ENCODE measurements at places on chromosomes 7 and 10.

- no peak for DNase-seq
Measured at GRCh38 chr7:70599446-70600190, 532.3 kb upstream of the GALNT17 start.

GRCh38 chr10:7583626-7584025, 83.1 kb downstream of the ITIH5 start:
- DNase-seq: no peak

DNA sequence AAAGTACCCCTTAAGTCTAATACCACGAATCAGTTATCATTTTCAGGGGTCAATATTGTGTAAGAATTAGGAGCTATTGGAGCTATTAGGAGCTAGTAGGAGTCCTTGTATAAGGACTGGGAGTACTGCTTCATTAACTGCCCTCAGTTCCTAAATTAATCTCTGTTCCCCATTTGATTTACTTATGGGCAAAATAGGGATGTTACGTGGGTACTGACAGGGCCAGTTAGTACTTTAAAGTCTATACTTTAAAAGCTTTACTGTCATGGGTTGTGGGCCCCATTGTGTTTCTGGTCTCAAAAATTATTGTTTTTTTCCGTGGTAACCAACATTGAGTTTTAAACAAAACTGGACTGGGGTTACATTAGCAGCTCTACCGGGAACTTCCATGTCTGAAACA, 60.3 kb downstream of the PRKAR2B start:
- no peak for DNase-seq

DNA sequence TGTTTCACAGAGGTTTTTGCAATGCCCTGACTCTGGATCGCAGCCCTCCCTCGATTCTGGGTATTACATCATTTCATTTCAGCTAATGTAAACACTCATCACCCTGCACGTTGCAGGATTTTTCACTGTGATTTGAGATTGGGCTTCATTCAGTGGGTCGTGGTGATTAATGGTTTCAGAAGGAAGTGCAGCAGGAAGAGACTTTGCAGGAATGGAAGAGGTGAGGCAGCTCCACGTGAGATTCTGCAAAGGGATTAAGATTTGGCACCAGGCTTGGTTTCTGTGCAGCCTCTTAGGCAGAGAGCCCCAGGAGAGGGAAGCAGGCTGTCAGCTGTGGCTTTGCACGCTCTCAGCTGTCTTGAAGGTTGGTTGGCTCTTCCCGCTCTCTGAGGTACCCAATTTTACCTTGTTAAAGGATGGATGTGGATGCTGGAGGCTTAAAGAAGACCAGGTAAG, 95.2 kb downstream of the PLCE1 start:
- DNase-seq: no peak

- DNase-seq: no peak
Measured at GRCh38 chr7:149320313-149321124, 58.5 kb downstream of the ZNF783 start.

DNA sequence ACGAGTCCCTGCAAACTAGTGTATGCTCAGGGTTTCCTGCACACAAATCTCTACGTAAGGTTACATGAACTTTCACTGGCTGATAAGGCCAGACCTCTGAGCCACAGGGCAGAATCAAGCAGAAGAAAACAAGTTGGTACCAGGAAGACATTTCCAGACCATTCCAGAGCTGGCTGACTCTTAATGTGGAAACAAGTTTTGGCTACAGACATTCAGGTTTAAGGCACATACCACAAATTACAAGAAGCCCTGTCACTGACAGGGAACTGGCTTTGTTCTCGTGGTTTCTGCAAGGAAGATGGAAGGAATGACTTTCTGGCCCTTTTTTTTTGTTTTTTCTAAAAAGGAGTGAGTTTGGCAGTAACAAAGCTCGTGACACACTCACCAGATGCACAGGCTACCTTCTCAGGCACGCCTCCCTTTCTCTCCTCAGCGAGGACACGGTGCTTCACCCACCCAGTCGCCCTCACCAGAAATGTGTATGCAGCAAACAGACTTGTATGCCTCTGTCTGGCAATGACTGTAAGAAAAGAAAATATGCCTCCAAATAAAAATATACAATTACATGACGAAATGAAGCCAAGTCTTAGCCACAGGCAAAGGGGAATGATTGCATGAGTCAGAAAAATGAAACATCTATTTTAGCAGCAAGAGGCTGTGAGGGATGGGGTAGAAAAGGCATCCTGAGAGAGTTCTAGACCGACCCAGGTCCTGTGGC, 22.6 kb downstream of the PLAC9 start:
- no peak for DNase-seq

DNA sequence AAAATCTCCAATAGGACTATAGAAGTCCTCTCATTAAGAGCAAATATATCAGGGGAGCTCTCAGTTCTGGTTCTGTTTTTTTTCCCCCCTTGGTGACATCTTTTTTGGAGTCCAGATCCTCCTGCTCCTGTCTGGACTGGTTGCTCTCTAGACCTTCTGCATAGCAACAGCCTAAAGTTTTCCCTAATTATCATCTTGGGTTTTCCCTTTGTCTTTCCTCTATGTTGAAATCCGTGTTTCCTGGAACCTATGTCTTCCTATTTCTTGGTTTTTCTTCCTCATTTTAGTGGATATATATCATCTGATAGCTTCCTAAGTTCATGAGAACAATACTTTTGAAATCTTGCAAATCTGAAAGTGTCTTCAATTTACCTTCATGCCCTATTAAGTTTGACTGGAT, 29.7 kb upstream of the MTERF1 start:
- no peak for DNase-seq

GRCh38 chr10:79344502-79345195, 2.6 kb upstream of the PPIF start:
- DNase-seq: no peak

DNA sequence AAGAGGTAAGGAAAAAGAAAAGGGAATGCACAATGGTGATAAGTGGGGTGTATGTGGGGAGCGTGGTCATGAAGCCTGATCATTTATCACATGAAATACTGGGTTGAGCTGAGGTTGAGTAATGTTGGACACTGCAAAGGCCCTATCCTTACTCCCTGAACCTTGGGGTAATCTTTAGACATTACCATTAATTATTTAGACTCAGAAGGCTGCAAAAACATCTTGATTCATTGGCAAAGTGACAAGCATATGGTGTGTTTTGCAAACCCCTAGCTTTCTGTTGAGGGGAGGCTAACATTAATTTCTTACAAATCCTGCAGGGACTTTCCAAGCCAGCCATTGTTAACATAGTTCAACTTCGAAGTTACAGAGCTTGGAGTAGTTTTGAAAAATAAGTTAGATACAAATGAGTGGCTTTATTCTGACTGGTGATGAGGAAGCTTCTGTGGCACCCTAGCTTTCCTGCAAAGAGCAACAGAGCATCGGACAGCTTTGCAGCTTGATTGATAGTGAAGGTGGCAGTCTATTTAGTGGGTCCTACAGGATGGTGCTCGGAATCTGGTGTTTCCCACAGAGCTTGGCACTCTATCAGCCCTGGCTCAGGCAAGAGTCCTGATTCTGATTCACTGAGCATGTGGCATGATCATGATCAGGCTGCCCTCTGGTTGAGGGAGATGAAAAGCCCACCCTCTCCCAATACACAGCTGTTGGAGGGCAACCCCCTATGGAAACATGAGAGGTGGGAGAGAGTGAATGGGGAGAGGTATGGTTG, 153.7 kb upstream of the NPVF start:
- DNase-seq: no peak

GRCh38 chr7:119397156-119397555, 875.8 kb upstream of the KCND2 start:
- DNase-seq: no peak

DNA sequence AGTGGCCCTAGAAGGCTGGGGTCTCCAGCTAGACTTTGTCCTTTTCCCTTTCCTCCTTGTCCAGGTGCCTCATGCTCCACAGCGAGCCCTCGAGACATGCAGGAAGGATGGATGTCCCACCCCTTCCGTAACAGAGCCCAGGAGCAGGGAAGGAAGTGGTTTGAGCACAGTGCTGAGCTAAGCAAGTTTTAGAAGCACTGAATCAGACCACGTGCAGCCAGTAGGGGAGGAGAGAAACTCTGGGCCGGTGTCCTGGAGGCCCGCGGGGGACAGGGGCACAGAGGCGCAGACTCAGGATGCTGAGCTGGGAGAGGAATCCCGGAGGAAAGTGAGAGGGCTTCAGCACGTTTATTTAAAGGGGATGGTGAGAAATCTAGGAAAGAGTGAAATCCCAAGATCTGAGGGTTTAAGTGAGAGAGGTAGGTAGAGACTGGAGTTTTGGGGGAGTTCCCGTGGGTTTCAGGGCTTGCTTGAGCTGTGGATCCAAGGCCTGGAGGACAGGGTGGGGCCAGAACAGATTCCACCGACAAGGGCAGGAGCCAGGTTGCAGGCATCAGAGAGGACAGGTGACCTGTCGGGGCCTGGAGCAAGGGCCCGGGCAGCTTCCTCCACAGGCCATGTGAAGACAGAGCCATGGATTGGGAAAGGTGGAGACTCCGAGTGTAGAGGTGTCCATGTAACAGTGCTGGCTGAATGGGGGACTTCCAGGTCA, 4.4 kb upstream of the IRF5 start:
- no peak for DNase-seq

GRCh38 chr7:92674379-92674778, 84.2 kb upstream of the FAM133B start:
- DNase-seq: no peak

- DNase-seq: no peak
Measured at GRCh38 chr7:2437537-2438148, 34.2 kb downstream of the CHST12 start.

DNA sequence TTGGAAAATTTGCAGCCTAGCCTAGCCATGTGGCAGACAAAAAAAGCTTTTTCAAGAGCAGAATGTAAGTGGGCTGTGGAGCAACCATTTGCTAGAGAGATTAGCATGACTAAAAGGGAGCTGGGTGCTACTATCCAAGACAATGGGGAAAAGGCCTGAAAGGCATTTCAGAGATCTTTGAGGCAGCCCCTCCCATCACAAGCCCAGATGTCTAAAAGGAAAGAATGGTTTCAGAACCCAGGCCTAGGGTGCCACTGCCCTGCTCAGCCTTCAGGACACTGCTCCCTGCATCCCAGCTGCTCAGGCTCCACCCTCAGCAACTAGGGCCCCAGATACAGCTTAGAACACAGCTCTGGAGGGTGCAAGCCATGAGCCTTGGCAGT, 24.7 kb downstream of the PNLIPRP3 start:
- DNase-seq: no peak

- DNase-seq: no peak
Measured at GRCh38 chr10:63125459-63125858, 7.7 kb upstream of the NRBF2 start.

DNA sequence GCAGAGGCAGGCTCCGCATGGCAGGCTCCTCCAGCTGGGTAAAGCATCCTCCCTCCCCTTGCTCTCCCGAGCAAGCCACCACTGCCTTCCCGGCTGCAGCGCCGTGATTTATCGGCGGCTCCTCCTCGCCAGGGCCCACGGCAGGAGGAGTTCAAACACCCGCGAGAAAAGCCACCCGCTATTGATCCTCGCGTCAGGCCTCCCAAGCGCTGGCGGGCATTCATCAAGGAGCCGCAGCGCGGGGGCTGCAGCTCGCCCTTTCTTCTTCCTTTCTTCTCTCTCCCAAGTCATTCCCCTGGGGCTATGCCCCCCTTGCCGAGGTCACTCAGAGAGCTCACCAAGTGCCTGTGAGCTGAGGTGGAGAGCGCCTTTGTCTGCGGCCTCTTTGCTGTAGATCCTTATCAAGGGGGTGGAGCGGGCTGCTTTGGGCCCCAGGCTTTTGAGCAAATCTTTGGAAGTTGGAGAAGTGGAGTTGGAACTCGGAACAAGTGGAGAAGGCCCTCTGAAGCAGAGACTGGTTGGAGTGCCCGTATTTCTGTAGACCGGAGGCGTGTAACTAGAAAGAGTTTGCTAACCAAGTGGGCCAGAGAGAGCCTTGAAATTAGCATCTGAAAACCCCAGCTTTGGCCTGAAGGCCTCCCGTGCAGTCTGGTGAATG, 107.2 kb upstream of the PPIF start:
- no peak for DNase-seq

GRCh38 chr10:12839941-12840611, 161.4 kb downstream of the CCDC3 start:
- no peak for DNase-seq

DNA sequence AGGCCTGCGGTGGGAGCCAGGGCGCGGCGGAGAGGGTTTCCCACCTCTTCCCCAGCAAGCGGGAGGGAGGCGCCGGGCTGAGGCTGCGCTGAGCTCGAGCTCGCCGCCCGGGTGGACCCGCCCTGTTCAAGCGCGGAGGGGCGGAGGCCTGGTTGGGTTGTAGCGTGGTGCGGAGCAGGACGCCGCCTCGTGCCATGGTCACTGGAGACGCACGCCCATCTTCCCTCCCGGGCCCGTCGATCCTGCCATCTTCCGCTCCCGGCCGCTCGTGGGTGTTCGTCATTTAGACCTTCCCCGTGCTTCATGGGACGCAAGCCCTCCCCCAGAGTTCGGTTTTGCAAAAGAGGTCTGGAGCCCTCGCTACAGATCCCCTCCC, 9.3 kb upstream of the EN2 start:
- peak; percentile 91 for DNase-seq

- no peak for DNase-seq
Measured at GRCh38 chr10:13891128-13892000, 304.6 kb downstream of the PRPF18 start.

DNA sequence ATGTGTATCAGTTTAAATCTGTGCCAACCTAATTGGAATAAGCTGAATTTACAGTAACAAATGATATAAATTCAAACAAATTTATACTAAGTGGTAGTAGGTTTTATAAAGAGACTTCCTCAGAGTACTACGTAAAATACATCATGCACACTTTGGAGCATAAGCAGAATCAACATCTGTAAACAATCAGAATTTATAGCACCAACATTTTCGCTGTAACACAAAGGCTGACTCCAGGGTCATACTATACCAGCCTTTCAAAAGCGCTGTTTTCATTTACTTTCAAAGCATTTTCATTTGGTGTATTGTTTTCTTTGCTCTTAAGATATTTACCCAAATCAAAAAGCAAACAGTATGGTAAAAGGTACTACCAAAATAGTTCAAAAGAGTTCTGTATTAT, 29.3 kb upstream of the TMEM168 start:
- no peak for DNase-seq

- DNase-seq: no peak
Measured at GRCh38 chr10:132404169-132404880, 7.3 kb downstream of the PWWP2B start.

DNA sequence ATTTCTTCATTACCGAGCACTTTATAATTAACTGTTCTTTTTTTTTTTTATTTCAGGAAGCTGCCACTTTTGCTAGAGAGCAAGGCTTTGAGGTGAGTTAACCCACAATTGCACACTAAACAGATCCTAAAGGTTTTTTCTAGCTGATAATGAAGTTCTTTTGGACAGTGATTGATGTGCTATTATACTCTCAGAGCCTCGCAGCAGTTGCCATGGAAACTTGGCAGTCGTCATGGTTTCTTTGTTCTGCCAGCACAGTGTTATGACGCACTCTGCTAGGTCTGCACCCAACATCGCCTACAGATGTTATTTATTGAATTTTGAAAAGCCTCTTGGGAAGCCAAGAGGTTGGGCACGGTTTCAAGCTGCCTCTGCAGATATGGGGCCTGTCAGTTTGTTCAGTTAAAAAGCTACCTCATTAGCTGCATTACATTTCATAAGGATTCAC, 237.2 kb upstream of the KAT6B start:
- DNase-seq: no peak

GRCh38 chr7:25845464-25845863, 306.5 kb upstream of the NFE2L3 start:
- no peak for DNase-seq

- DNase-seq: no peak
Measured at GRCh38 chr7:147547252-147547897, 1043.2 kb upstream of the C7orf33 start.

Measured in chondrocyte (in vitro differentiated cells).